ENCODE measurements at places on chromosomes 1 and 21.

DNA sequence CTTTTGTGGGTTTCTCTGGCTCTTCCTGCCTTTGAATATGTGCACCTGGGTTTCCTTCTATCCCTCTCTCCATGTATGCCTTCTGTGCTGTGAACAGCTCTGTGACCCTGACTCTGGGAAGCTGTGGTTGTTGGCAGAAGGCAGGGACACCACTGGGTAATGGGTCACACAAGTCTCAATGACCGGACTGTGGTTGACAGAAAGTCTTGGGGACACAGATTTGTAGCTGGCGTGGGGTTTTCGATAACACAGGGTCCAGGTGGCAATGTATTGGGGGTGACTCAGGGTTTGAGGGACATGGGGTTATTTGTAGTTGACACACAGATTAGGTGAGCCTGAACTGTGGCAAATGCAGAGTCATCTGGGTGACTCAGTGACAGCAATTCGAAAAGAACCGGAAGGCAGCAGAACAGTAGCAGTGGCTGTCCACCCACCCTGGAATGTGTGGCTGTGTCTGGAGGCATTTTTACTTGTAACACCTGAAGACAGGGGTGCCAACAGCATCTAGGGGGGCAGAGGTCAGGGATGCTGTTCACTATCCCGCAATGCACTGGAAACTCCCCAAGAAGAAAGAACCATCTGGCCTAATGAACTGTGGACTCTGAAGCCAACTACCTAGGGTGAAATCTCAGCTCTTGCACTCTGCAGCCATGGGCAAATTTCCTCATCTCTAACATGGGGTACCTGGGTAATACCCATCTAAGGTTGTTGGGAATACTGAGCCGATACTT, 13.0 kb upstream of the SLC6A9 start:
- no peak for DNase-seq

- no peak for DNase-seq
Measured at GRCh38 chr1:57887964-57888491, 464.2 kb upstream of the DAB1 start.

DNA sequence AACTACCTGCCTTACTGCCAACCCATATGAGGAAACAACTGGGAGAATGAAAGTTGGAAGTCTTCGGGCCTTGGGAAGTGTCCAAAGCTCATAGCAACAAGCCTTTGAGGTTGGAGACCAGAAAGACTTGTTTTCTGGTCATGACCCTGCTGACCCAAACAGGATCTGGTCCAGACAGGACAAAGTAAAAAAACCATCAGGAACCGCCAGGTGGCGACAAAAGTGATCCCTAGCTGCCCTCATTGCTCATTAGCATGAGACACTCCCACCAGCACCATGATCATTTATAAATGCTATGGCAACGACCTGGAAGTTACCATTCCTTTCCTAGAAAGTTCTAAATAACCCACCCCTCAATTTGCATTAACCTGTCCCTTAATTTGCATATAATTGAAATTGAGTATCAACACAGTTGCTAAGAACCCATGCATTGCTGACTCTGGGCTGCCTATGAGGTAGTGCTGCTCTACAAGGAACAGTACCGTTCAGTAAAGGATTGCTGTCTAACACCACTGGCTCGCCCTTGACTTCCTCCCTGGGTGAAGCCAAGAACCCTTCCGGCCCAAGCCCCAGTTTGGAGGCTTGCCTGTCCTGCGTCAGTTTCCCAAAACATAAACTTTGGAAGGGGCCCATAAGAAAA, 89.0 kb downstream of the URB2 start:
- DNase-seq: peak; percentile 99

DNA sequence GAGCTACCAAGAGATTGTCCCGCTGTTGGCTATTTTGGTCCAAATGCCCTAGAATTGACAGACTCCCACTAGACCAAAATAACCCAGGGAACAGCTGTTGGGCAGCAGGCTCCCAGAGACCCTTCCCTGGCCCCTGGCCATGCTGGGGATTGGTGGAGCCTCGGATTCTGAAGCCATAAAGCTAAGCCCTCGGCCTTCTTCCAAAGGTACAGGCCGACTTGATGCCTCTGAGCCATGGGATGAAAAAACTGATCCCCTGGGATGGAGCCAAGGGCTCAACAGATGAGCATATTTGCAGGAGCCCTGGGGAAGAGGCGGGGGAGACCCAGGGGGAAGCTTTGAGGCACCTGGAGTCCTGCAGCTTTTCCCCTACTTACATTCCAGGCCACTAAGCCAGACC, 1.0 kb upstream of the LRRC38 start:
- no peak for DNase-seq

DNA sequence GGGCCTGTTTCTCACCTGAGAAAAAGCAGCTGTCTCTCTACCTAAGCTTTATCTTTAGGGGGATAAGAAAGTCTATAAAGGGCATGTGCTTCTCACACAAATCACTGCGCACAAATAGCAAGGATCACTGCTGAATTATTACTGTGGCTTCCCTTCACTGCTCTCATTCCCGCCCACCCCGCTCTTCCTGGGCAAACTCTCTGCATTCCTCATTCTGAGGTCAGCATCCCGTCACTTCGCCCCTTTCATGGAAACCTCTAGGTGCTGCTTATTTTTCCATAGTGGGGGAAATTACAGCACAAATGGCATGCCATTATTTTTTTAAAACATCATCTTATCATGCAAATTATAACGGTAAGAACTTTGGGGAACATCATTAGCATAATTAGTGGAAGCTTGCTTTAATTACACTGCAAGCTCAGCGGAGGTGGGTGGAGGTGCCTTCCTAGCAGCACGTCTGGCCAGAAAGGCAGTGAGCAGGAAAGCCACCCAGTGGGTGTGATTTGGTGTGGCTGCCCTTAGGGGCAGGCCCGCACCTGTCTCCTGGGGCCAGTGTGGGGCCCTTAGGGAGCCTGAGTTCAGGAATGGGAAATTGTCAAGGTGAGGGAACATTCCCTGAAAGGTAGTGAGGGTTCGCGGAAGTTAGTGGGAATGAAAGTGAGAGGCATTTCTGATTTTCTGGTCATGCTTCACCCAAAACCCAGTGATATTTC, 105.9 kb downstream of the LAMC2 start:
- no peak for DNase-seq

DNA sequence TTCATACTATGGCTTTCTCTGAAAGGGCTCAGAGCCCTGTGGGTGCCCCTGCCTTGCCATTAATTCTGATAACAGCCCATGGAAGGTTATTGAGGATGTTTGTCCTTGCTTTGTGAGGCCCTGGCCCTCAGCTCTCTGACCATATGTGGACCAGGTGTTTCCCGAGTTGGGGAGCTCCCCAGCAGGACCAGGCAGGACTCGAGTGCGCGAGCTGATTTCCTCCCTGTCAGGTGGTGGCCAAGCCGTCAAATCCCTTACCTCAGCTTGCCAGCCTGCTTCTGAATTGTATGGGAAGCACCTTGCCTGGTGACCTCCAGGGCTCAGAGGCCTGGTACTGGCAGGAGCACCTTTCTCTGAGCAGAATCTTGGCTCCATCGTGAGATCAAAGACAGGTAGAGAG, 17.9 kb upstream of the SDE2 start:
- DNase-seq: no peak

DNA sequence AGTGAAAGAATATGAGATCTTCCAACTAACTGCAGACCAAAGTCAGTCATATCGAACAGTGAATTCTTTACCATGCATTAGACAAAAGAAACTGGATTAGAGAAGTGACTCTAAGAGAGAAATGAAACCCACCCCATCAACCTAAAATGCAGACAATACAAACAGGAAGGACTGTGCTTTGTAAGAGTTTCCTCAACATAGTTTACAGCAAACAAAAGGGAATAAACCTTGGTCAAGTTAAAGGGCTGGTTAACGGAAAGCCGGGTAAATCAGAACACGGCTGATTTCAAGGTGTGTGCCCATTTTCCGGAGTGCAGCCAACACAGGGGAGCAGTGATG, 39.2 kb downstream of the SIPA1L2 start:
- DNase-seq: no peak

GRCh38 chr1:31977385-31978131, 36.1 kb upstream of the KHDRBS1 start:
- no peak for DNase-seq

- DNase-seq: no peak
Measured at GRCh38 chr1:207268337-207268736, 53.1 kb upstream of the CD55 start.

GRCh38 chr1:158818560-158818959, 12.6 kb upstream of the MNDA start:
- DNase-seq: no peak

DNA sequence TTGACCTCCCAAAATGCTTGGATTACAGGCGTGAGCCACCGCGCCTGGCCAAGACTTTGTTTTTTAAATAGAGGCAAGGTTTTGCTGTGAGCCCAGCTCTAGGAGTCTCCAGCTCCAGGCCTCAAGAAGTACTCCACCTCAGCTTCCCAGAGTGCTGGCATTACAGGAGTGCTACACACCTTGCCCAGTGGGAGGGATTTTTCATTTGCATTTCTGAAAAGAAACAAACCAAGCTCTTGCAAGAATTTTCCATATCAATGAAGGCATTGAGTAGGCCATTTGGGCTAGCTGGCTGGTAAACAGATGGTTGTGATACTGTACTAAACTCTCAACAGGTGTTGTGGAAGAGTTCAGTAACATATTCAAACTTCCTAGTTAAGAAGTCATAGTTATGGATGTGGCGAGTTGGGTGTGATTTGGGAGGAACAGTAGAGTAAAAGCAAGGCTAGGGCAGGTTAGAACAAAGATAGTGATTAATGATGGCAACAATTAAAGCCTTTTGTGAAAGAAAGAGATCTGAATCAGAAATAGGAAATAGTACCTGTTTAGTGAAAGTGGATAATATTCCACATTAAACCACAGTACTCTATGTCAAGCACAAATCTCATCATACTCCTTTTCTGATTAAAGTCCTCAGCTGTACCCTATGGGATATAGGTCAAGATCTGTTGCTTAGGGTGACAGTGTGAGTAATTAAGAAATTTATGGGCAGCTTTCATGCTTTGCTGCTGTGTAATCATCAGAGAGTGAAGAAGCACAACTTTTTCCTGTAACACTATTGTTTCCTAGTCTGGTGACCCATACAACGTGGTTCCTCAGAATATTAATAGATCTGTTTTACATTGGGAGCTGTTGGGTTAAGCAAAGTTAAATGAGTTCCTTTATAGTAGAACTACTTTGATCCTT, 10.7 kb downstream of the AKIRIN1 start:
- no peak for DNase-seq

DNA sequence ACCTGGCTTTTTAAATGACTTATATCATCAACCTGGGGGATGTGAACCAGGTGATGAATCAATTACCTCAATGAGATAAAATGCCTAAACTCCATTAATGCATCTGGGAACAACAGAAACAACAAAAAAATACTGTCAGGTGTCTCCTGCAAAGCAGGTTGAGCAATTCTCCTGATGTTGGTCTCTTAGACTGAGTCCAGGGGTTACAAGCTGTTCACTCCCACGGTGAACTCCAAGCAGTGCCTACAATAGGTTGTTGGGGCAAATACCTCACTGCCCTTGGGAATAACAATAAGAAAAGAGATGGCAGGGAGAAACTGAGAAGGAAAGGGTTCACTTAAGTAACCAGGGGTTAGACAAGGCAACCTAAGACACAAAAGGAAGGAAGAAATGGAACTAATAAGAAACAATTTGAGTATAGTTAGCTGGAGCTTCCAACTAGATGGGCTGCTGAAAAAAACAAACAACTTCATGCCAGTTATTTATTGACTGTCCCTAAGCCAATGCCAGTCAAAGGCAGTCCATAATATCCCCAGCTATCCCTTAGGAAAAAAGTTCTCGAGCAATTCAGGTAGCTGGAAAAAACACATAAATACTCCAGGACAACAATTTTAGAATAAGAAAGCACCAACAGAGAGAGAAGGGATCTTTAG, 97.6 kb upstream of the MAGI3 start:
- no peak for DNase-seq

GRCh38 chr1:39857126-39857878, 26.0 kb downstream of the TRIT1 start:
- DNase-seq: no peak

DNA sequence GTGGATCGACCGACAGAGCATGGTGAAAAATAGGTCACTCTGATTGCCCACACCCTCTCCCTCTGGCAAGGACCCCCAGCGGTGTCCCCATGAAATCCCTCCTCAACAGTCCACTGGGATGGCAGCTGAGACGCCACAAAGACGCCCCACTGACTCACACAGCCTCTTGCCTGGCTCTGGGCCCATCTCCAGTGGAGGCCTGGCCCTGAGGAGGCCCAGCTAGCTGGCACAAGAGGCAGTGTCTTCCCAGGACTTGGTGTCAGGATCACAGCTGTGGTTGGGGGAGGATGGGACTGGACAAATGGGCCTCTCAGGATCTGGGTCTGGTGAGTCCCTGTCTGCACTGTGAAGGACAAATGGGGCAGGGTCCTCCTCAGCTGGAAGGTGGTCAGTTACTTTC, 4.6 kb downstream of the ALX3 start:
- no peak for DNase-seq

DNA sequence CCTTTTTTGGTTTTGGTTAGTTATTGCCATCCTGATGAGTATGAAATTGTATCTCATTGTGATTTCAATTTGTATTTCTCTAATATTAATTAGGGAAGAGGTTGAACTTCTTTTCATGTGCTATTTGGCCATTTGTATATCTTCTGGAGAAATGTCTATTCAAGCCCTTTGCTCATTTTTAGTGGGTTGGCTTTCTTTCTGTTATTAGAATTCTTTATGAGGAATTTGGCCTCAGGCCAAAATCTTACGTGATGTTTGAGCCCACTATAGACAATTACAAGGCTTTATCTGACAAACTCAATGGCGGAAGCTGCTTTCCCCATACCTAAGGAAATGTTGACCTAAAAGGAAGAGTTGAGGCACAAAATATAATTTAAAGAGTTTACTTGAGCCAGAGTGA, 32.9 kb downstream of the IVNS1ABP start:
- DNase-seq: no peak

- no peak for DNase-seq
Measured at GRCh38 chr1:194117582-194117981, 931.2 kb upstream of the B3GALT2 start.

GRCh38 chr1:12748778-12749355, 2.9 kb downstream of the CFAP107 start:
- DNase-seq: no peak

DNA sequence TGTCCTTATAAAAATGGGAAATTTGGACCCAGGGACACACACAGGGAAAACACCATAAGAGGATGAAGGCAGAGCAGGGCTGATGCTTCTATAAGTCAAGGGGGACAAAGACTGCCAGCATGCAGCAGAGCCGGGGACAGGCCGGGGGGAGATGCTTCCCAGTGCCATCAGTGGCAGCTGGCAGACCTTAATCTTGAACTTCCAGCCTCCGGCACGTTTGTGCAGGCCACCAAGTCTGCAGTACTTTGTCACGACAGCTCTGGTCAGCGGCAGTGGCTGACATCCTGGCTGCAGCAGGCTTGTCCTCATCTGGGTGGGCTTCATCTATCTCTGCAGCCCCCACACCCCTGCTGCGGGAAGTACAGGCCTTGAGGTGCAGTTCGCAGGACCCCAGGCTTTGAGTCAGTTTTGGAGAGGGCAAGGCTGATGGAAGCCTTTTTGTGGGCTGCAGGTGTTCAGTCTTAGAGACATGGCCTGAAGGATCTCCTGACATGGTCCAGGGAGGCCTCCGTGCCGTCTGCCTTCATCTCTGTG, 186.0 kb downstream of the DYRK1A start:
- no peak for DNase-seq
